GM12878 (cell line): ENCODE measurements at places on chromosomes 13 and 19. TPM values are rescaled to one million over a fixed set of nuclear protein-coding genes. Genes with fewer than 3 reads are reported as not detected.

DNA sequence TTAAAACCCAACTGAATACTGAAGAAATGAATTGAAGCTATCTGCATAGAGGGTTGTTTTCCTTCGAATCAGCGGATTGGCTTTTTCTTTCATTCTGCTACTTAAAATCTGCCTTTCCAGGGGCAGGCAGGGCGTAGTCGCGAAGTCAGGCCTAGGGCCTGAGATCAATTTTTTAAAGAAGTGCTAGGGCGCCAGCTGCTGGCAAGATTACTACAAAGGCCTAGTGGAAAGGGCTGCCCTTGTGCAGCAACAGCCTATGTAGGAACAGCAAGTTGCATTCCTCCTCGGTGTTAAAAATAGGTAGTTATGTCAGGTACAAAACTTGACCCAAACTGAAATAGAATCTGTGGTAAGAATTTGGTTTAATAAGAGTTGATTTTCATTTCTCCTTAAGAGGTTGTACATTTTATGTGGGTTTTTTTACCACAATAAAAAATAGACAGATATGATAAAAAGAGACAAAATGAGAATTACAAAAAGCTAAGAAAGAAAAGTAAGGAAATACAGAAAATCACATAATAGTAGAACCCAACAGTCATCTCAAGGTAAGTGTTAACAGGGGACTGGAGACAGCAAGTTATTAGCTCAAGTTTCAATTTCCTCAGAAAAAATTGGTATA lies 9.5 kb upstream of the URAD start:
- H3K36me3 ChIP-seq: no peaks in the 10 kb centered on the region
- H3K27me3 ChIP-seq: no peaks in the 10 kb centered on the region
- H3K4me1 ChIP-seq: no peaks in the 10 kb centered on the region
- DNase-seq: no peak
- H3K27ac ChIP-seq: no peak overlapping the region

GRCh38 chr19:39737351-39737750 lies 478 bp downstream of the CLC start:
- peaks cover 14% of the 10 kb centered on the region for H3K4me1 ChIP-seq
- H3K27ac ChIP-seq: no peak overlapping the region
- no peak overlapping the region for H3K4me3 ChIP-seq
- no peaks in the 10 kb centered on the region for H3K27me3 ChIP-seq
- no peak for DNase-seq
- no peaks in the 10 kb centered on the region for H3K36me3 ChIP-seq

GRCh38 chr13:91079176-91079575 lies 268.3 kb upstream of the MIR17HG start:
- no peak for DNase-seq
- H3K27me3 ChIP-seq: no peaks in the 10 kb centered on the region
- H3K4me3 ChIP-seq: no peak overlapping the region

DNA sequence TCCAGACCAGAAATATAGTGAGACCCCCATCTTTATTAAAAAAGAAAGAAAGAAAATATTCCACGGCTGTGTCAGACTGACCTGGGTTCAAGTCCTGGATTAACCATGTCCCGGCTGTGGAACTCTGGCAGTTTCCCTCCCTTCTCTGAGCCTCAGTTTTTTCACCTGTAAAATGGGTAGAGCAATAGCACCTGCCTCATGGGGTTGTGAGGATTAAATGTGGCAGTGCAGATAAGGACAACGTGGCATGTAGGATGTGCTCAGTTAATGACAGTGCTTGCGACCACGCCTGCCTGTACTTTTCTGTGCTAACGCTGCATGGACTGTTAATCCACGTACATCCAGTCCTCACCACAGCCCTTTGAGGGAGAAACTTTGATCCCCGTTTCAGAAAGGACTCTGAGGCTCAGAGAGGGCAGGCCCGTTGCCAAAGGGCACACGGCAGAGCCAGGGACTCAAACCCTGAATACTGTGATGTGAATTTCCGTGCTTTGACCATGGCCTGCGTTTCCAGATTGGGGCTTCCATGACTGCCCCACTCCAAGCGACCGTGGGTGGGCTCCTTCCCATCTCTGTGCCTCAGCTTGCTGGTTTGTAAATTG lies 16.1 kb downstream of the SBK2 start:
- H3K27ac ChIP-seq: no peak overlapping the region
- no peaks in the 10 kb centered on the region for H3K36me3 ChIP-seq
- H3K4me1 ChIP-seq: 0 out of 2 replicates have a peak, but pooled peaks cover 4% of the 10 kb centered on the region
- DNase-seq: no peak
- H3K4me3 ChIP-seq: no peak overlapping the region

- H3K4me3 ChIP-seq: no peak overlapping the region
- no peaks in the 10 kb centered on the region for H3K27me3 ChIP-seq
- no peak overlapping the region for H3K27ac ChIP-seq
- H3K36me3 ChIP-seq: no peaks in the 10 kb centered on the region
- H3K4me1 ChIP-seq: no peaks in the 10 kb centered on the region
Observed at GRCh38 chr13:34152409-34152808, 334.5 kb downstream of the RFC3 start.

GRCh38 chr13:109036078-109036780 lies 406.8 kb downstream of the MYO16 start:
- H3K27ac ChIP-seq: no peak overlapping the region
- no peaks in the 10 kb centered on the region for H3K36me3 ChIP-seq

DNA sequence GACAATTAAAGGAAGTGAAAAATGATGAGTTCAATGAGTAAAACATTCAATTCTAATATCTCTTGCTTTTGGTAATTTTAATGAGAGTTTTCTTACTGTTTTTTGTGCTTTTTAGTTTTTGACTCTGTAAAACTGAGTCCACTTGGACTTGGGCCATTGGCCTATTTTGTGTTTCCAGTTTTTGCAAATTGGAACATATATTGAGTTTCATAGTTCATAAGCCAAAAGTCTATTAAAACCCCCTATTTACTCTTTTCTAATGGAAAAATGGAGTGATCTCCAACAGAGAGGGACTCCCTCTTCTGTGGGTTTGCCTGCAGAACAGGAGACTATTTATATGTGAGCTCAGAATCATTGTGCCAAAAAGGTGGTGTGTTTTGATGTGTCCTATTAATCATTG lies 219.7 kb upstream of the SPRY2 start:
- H3K36me3 ChIP-seq: no peaks in the 10 kb centered on the region
- no peak overlapping the region for H3K27ac ChIP-seq
- H3K4me3 ChIP-seq: no peak overlapping the region
- DNase-seq: no peak
- no peaks in the 10 kb centered on the region for H3K27me3 ChIP-seq
- H3K4me1 ChIP-seq: no peaks in the 10 kb centered on the region

DNA sequence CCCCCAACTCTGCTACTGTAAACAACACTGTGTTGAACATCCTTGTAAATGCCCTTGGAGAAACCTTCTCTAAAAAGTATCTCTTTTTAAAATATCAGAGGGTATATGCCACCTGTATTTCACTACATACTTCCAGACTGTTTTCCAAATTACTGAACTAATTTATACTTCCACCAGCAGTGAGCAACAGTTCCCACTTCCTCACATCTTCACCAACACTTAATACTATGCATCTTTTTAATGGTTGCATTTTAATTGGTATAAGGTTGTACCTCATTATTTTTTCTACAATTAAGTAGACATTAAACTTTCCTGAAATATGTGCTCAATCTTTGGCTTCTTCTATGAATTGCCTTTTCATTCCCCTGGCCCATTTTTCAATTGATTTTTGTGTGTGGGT lies 21.8 kb downstream of the CLEC4M start:
- H3K4me3 ChIP-seq: no peak overlapping the region
- no peaks in the 10 kb centered on the region for H3K36me3 ChIP-seq
- H3K27me3 ChIP-seq: peaks cover 3% of the 10 kb centered on the region
- no peak overlapping the region for H3K27ac ChIP-seq

- H3K4me1 ChIP-seq: no peaks in the 10 kb centered on the region
- H3K27me3 ChIP-seq: no peaks in the 10 kb centered on the region
- H3K27ac ChIP-seq: no peak overlapping the region
- no peak overlapping the region for H3K4me3 ChIP-seq
- H3K36me3 ChIP-seq: peaks cover 3% of the 10 kb centered on the region
Observed at GRCh38 chr19:53094754-53095575, 8.3 kb downstream of the ZNF160 start.

DNA sequence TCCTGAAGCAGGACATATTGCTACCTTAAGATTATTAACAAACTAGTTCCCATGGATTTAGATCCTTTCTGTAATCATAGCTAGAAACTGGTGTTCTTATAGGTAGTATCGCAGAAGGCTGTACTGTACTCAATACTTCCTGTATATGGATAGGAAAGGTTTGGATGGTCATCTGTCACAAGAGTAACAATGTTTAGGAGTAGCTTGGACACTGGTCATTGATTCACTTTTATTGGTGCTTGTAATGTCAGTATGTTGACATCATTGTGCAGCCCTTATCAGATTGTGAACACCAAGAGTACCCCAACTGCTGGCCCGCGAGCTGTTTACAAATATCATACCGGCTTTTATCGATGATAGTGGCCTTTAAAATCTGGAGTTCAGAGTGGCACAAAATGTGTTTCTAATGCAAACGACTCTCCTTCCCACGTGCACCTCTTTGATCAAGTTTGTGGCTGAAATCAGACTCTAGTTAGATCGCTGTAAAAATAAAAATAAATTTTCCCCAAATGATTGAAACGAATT lies 605 bp upstream of the CDK8 start:
- peak overlapping the region; percentile 86; the same call in 1 of the 2 replicates for H3K27ac ChIP-seq
- DNase-seq: no peak
- no peaks in the 10 kb centered on the region for H3K4me1 ChIP-seq
- H3K4me3 ChIP-seq: peak overlapping the region; percentile 80; the same call in 1 of the 2 replicates
- no peaks in the 10 kb centered on the region for H3K36me3 ChIP-seq

GRCh38 chr13:102940143-102940542 lies 94.3 kb downstream of the ERCC5 start:
- no peak overlapping the region for H3K4me3 ChIP-seq
- no peaks in the 10 kb centered on the region for H3K27me3 ChIP-seq
- no peaks in the 10 kb centered on the region for H3K36me3 ChIP-seq
- no peak overlapping the region for H3K27ac ChIP-seq

DNA sequence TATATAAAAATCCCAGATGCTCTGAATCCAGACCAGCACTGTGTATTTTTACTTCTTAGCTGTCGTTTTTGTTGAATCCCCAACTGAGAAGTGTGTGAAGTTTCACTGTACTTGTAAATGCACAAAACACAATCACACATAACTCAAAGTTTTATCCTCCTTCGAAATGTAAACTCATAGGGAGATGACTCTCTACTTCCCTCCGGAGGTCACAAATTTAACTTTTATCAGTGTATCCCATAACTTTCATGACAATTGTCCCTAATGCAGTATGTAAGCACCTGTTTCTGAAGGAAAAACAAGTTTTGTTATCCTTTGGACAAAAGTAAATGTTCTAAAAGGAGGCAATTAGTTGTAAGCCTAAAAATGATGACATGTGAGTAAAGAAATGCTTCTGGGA lies 665.0 kb upstream of the SLITRK6 start:
- H3K27me3 ChIP-seq: no peaks in the 10 kb centered on the region
- H3K27ac ChIP-seq: no peak overlapping the region
- H3K36me3 ChIP-seq: no peaks in the 10 kb centered on the region

DNA sequence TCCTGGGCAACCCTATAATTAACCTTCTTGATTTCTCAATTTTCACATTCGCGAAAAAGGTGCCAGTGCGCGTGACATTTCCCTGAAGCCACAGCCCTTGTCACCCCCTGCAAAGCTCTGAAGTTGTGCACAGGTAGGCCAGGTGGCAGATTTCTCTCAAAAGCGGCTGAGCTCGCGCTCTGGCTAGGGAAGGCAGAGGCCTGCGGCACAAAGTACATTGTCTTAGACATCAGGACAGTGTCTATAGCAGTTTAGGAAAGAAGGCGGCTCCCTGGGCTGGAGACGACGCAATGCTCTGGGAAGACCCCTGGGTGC lies 42.9 kb upstream of the ZNF14 start:
- no peaks in the 10 kb centered on the region for H3K4me1 ChIP-seq
- no peaks in the 10 kb centered on the region for H3K36me3 ChIP-seq
- H3K27ac ChIP-seq: peak overlapping the region; percentile 50
- peak overlapping the region; percentile 78 for H3K4me3 ChIP-seq
- no peak for DNase-seq
- H3K27me3 ChIP-seq: no peaks in the 10 kb centered on the region

DNA sequence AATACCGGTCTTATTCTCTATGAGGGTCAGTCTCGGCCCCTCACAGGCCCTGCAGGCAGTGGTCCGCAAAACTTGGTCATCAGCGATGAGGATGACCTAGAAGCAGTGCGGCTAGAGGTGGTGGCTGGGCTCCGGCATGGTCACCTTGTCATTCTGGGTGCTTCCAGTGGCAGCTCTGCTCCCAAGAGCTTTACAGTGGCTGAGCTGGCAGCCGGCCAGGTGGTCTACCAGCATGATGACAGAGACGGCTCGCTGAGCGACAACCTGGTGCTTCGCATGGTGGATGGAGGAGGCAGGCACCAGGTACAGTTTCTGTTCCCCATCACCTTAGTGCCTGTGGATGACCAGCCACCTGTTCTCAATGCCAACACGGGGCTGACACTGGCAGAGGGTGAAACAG lies 1.8 kb downstream of the FREM2 start:
- no peak overlapping the region for H3K4me3 ChIP-seq
- H3K4me1 ChIP-seq: no peaks in the 10 kb centered on the region
- no peak for DNase-seq
- H3K27me3 ChIP-seq: no peaks in the 10 kb centered on the region; the same call in 1 of the 2 replicates
- no peaks in the 10 kb centered on the region for H3K36me3 ChIP-seq

- no peak for DNase-seq
- no peaks in the 10 kb centered on the region for H3K27me3 ChIP-seq
- no peak overlapping the region for H3K4me3 ChIP-seq
- H3K27ac ChIP-seq: no peak overlapping the region
- H3K4me1 ChIP-seq: no peaks in the 10 kb centered on the region
- H3K36me3 ChIP-seq: peaks cover 21% of the 10 kb centered on the region
Observed at GRCh38 chr19:1007399-1008251, 7.4 kb downstream of the GRIN3B start.

DNA sequence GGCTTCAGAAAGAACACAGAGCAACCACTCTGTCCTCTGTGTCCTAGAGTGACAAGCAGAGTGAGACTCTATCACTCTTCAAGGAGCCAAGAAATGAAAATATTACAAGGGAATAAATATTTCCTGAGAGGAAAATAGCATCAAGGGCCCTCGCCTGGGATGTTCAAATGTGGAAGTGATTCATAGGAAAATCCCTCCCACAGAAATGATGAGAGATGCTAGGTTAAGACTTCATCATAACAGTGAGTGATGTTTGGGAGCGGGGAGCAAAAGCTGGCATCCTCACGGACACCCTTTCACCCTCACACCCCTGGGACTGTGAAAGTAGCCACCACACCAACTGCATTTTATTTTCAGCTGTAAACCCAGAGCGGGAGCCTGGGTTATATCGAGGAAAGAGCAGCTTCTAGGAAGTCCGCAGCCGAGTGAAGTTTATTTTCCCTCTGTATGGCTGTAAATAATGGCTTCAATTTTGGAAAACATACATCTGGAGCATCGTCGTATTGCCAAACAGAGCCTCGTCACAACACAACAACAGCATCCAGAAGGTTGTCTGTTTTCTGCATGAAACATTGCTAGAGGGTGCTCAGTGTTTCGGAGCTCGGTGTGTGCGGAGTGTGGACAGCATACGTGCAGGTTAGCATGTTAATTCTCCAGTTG lies 54.8 kb downstream of the DLEU7 start:
- H3K4me1 ChIP-seq: no peaks in the 10 kb centered on the region
- H3K36me3 ChIP-seq: no peaks in the 10 kb centered on the region
- H3K4me3 ChIP-seq: no peak overlapping the region
- H3K27me3 ChIP-seq: no peaks in the 10 kb centered on the region; the same call in 1 of the 2 replicates

- peaks cover 19% of the 10 kb centered on the region for H3K36me3 ChIP-seq
- H3K27ac ChIP-seq: peak overlapping the region; percentile 96
- H3K4me3 ChIP-seq: peak overlapping the region; percentile 79
- peaks cover 11% of the 10 kb centered on the region for H3K4me1 ChIP-seq
- H3K27me3 ChIP-seq: no peaks in the 10 kb centered on the region
Observed at GRCh38 chr19:38849147-38849859, 483 bp downstream of the HNRNPL start.

Gene ZMYM5
- polyA plus RNA-seq: 11.8 and 13.2 TPM in 2 replicates

Gene CEACAM4
- polyA plus RNA-seq: not detected in 2 replicates

Gene CRX
- not detected in 2 replicates for polyA plus RNA-seq

Gene VPS36
- polyA plus RNA-seq: 24.8 and 29.0 TPM in 2 replicates

Gene UBE2L5
- 0.17 TPM in 1 of 2 replicates, not detected in the other for polyA plus RNA-seq

Gene PTGIR
- 8.4 and 9.7 TPM in 2 replicates for polyA plus RNA-seq
